ENCODE measurements at places on chromosomes 12 and 14. TPM values are rescaled to one million over a fixed set of nuclear protein-coding genes. Genes with fewer than 3 reads are reported as not detected.

DNA sequence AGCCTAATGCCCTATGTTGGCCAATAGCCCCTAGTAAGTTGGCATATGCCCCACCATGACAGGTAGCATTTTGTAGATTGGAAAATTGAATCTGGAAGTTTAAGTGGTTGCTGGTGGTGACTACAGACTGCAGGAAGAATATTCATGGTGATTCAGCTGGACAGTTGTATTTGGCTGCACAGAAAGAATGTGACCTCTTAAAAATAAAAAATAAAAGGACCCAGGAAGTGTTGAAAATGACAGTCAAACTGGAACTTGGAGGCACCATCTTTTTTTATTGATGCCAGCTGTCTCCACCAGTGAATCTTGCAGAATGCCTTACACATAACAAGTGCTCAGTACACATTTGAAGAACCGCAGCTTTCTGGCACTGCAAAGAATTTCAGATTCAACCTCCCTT lies 73.9 kb downstream of the PRMT8 start:
- DNase-seq, result no peak

GRCh38 chr12:110848314-110848923 lies 1.6 kb downstream of the CCDC63 start:
- DNase-seq, result no peak

DNA sequence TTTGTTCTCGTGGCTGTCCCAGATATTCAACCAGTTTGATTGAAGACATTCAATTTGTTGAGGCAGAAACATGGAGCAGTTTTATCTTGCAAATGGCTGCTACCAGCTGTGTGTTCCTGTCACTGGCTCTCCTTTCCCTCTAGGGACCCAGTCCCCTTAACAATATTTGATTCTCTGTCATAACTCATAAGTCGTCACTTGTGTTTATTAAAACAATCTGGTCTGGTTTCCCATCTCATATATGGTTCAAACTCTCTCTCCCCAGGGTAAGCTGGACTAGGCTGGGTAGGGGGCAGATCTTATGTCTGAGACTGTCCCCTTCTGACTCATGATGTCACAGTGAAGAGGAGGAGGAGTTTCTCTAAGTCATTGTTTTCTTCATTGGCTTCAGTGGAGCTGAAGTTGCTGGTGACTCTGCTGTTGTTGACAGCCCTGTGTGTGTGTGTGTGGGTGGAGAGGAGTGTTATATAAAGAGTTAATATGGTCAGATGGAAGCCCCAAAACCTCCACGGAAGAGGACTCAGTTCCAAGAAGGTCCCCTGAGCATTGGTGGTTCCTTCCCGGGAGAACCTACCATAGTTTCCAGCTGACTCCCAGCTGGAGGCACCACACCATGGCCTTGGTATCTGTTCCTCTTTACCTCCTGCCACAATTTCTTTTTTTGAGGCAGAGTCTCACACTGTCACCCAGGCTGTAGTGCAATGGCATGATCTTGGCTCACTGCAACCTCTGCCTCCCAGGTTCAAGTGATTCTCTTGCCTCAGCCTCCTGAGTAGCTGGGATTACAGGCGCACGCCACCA lies 16.1 kb upstream of the GNG2 start:
- no peak for DNase-seq

DNA sequence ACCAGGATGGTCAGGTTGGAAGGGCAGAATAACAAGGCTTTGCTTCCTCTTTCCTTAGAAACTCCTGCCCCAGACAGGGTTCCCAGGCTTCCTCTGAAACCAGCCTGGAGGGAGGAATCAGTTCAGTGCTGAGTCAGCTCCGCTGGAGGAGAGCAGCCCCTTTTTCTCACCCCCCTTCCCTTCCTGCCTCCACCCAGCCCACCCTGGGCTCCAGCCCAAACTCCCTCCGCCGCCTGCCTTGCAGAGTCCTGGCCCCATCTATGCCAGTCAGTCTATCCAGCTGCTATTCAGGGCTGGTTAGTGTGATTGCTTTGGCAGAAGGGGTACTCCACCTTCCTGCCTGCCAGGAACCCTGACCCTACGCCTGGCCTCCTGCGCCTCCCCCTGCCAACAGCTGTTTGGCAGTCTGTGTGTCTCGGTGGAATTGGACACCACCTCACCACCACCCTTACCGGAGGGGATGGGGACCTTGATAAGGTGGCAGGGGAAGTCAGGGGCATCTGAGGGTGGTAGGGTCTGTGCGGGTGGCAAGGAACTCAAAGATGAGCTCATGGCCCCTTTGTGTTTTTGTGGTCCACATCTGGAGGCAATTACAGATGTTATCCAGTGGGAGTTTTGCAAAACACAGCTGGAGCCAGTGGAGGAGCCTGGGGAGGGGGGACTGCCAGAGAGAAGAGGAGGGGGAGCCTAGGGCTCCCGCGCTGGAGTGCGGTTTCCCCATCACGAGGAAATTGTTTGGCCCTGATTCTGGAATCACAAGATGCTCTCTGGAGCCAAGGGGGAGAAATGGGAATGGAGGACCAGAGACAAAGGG lies 12.2 kb downstream of the MMP14 start:
- peak; percentile 99 for DNase-seq

DNA sequence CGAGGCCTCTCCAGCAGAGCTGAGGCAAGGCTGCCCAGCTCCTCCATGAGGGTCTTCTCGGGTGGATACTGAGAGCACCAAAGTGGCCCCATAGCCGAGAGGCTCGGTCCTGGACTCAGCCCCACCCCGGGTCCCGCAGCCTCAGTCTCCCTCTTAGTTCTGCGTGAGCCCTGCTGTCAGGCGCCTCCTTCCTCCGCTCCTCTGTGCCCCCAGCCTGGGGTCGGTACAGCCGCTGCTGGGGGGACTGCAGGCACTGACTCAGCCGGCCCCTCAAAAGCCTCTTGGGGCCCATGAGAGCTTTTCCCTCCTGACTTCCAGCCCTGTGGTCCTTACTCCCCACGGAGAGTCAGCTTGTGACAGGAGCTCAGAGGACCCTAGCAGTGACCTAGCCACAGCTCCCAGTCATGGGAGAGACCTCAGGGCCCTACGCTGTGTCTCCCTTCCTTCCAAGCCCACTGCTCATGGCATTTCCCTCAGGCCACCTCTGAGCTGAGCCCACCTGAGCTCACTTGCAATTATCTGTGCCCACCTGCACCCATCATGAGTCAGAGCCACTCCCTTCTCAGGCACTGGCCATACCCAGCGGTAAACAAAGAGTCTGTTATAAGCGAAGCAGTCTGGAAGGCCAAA lies 295.0 kb upstream of the RTL1 start:
- DNase-seq, result no peak

GRCh38 chr12:90298289-90298948 lies 589.8 kb upstream of the ATP2B1 start:
- DNase-seq, result no peak

GRCh38 chr14:70144046-70144445 lies 44.7 kb downstream of the SLC8A3 start:
- peak; percentile 3 for DNase-seq

DNA sequence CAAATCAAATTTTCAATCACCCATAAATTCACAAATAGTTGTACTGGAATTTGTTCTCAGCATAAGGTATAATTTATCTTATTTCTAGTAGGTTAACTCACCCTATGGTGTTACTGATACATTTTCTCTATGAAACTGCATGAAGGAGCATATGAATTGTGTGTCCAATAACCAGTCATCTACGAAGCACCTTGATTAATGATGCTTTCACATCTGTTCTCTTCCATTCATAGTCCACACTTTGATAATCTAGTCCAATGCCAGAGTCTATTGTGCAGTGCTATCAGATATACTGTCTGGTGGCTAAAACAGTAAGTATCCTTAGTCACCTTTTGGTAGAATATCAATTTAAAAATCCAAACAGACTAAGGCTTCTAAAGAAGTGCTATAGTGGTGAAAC lies 876.0 kb downstream of the RPS29 start:
- no peak for DNase-seq

GRCh38 chr12:92334552-92334951 lies 188.9 kb upstream of the BTG1 start:
- no peak for DNase-seq

- DNase-seq, result peak; percentile 32
These were observed 182.8 kb downstream of the SLC5A8 start for GRCh38 chr12:101027200-101027599.

GRCh38 chr12:2698566-2698965 lies 96.2 kb upstream of the FKBP4 start:
- no peak for DNase-seq

DNA sequence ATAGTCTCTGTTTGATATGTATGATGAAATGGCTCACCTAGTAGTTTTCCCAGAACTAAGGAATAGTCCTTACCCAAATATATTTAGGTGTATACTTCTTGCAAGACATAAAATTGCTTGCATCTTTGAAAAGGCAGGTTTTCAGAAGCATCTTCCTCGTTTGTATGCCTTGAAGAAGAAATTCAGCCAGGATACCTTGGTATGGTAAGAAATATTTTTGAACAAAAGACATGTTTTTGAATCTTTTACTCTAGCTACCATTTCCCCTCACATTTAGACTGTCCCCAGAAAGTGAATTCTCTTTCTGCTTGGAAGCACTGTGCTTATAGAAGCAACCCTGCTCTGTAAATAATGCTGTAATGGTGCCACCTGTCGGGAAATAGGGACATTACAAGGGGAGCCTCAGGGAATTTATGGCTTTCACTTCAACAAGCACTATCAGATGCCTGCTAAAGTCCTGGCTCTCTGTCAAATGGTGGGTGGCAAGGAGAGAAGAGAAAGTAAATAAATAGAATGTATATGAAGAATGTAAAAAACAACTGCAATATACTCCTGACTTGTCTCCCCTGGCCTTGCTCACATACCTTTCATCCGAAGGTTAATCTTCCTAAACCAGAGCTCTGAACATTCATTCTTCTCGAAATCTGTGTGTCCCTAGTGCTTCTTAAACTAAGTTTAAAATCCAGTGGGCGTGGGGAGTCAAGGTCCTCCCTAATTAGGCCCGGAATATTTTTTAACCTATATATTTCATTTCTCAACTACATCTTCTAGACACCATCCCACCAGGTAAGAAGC lies 6.1 kb downstream of the CCDC184 start:
- peak; percentile 80 for DNase-seq

- DNase-seq, result no peak
These were observed 64.4 kb downstream of the SERPINA3 start for GRCh38 chr14:94676495-94677185.

GRCh38 chr12:112875608-112876007 lies 31.2 kb upstream of the OAS1 start:
- no peak for DNase-seq

ADGRD1 gene
- 10.9 TPM for polyA plus RNA-seq

TGM1 gene
- polyA plus RNA-seq, result 1.1 TPM

ANKRD33 gene
- 0.11 TPM for polyA plus RNA-seq

YY1 gene
- 65.7 TPM for polyA plus RNA-seq

MGP gene
- 148 TPM for polyA plus RNA-seq

OR6C75 gene
- polyA plus RNA-seq, result not detected

TMEM132C gene
- polyA plus RNA-seq, result 2.0 TPM

PMCH gene
- not detected for polyA plus RNA-seq

NKX2-1 gene
- 4.2 TPM for polyA plus RNA-seq
